ENCODE measurements at places on chromosomes 2 and 18.

DNA sequence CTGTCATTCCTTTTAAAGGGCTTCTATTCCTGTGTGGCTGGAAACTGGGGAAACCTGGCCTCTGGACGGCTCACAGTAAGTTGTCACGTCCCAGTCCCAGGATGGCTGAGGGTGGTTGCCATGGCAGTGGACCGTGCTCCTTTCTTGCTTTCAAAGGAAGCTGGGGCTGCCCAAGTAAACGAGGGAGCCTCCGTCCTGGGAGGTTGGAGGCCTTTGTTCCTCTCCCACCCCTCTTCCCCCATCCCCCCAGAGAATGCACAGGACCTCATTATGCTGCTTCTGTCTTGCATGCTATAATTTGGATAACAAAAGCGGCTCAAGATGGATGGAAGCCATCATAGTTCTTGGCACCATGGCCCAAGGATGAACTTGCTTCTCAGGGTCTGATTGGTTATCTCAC lies 325.5 kb upstream of the HS6ST1 start:
- DNase-seq, result no peak

DNA sequence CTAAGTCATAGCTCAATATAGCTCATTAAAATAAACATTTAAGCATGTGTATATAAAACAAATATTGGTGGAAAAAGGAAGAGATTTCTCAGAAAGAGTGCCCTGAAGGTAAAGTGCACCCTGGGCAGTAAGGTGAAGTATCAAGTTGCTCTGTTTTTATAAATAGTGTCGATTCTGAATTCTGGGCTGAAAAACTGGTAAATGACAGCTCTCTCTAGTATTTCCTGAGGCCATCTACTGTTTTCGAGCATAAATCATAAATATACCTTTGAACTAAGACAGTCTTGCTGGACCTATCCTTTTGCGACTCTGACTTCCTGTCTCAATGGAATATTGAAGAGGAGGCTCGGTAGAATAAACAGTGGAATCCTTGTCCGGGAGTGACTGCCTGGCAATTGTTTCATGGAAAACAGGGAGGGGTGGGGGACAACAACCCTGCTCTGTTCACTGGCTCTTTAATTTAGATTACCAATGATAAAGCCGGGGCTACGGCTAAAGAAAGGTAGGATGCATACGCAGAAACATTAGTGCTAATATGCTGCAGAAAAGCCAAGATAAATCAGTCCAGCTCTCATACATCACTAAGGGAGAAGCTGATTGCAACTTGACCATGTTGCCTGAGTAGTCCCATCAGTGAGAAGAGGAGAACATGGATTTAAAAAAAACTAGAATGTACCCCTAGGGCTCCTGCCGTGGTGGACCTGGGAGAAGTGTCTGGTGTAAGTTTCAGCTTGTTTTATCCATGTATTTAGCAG lies 124.1 kb downstream of the RAPGEF4 start:
- no peak for DNase-seq

DNA sequence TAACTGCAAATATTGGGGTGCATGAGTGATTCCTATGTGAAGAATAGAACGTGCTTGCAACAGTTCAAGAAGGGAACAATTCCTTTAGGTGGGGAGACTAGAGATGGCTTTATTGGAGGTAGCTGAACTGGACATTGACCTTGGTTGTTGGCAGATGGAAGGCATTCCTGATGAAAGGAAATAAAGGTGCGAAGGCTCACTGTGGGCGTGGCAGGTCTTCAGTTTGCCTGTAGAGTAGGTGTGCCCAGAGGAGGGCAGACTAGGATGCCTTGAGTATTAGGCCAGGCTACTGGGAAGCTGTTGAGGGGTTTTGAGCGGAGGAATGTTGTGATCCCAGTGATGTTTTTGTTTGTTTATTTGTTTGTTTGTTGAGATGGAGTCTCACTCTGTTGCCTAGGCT lies 2.8 kb downstream of the SPR start:
- DNase-seq, result no peak

- no peak for DNase-seq
Observed at GRCh38 chr2:67446491-67446911, 49.4 kb downstream of the ETAA1 start.

DNA sequence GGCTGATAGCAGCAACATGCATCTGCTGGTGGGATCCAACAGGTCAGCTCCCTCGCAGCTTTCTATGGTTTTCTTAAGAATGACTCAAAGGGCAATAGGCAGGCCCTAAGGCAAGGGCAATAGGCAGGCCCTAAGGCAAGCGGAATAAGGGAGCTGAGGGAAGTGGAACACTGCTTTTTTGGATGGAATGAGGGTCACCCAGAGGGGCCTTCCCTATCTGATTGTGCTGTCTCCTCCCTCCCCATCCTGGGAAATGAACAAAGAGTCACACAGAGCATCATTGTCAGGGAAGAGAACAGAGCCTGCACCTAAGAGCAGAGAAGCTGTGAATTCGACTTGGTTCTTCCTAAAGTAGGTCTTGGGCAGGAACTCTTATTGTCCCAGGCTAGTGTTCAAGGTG lies 43.3 kb upstream of the PTPRM start:
- DNase-seq, result no peak

- no peak for DNase-seq
Observed at GRCh38 chr18:3319894-3320454, 58.0 kb downstream of the MYL12B start.

DNA sequence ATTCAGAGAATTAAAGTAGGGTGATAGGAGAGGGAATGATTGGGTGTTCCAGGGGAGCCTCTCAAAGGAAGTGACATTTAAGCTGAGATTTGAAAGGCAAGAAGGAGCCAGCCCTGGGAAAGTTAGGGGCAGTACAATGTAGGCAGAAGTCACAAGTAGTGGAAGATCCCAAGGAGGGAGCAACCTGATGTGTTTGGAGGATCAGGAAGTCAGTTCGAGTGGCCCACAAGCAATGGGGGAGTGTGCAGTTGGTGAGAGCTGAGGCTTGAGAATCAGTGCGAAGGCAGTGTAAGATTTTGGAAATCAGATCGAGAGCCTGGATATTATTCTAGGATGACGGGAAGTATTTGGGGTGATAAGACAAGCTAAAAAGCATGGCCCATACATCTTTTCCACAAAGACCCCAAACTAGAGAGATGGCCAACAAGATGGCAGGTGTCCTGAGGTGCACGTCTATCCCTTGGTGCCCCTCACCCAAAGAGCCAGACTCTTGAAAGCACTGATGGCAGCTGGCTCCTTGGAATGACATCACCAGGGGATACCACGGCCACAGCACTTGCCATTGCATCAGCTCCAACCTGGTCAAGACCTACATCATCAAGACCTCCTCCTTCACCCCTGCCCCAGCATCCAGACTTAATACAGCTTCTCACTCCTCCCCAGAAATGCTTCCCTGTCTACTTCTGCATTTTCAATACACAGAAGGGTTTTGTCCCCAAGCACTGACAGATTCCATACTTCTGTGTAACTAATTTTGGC lies 127.3 kb downstream of the BCL2 start:
- DNase-seq, result no peak

GRCh38 chr18:59961070-59961469 lies 61.3 kb downstream of the PMAIP1 start:
- DNase-seq, result no peak

DNA sequence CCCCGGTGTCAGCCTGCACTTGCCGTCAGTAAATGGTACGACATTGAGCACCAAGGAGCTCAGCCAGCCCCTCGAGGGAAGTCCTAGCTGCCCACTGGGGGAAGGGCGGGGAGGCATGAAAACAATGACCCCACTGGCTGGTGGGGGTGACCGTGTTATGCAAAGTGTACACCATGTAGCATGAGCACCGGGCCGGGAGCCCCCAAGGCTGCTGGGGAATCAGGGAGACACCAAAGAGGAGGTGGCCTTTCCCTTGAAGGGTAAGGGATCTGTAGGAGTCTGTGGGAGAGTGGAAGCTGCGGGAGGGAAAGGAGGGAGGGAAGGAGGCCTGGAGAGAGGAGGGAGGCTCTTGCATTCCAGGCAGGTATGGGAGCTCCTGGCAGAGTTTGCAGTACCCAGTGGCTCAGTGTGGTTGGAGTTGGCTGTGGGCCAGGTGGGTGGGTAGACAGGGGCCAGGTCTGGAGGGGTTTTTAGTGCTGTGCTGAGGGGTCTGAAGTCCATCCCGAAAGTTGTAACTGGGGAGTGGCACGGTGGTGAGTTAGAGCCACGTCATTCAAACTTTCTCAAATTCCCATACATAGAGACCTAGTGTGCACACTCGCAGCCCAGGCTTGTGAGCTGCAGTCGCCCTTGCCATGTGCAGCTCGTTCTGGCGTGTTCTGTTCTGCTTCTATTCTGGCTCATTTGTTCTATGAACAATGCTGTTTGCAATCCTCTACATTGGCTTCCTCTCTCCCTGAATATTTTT lies 22.4 kb downstream of the RRM2 start:
- DNase-seq, result no peak

GRCh38 chr2:55311444-55311870 lies 42.4 kb upstream of the MTIF2 start:
- DNase-seq, result no peak

DNA sequence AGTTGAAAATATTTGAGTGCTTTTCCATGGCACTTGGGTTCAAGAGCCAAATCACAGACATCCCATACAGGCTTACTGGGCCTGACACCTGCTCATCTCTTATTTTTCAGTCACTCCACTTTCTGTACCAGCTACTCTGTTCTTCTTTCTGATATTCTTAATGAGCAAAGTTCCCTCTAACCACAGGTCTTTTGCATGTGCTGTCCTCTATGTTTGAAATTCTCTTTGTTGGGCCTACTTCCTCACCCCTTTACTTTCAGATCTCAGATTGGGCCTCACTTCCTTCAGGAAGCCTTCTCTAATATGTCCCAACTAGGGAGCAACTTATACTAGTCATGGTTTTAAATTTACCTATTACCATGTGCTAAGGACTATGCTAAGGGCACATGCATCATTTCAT lies 81.8 kb upstream of the RBMS1 start:
- no peak for DNase-seq

DNA sequence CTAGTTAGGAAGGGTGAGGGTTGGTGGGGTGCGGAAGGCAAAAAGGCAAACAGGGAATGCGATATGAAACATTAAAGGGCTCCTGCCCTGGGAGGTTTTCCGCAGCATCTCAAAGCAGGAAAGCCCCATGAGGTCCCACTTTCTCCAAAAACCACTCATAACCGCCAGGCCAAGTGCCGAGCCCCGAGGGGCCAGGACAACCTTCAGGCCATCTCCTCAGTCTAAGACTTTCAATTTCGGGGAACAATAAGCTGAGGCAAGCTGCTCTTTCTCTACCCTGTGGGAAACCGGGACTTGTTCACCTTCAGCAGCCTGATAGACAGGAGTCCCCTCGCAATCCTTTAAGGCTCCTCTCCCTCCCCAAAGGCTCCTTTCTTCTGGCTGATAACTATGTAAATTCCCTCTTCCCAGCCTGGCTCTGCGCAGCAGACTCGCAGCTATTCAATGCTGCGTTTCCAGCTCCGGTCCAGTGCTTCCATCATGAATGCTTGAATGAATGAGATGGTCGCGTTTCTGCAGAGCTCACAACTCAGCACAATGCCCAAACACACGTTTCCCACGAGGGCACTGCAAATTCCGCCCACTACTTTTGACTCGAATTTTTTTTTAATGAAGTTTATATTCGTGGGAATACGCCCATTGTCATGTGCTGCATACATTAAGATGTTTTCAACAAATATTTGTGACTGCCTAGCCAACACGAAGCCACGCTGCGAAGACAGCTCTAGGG lies 1.4 kb downstream of the LAMA1 start:
- DNase-seq, result no peak

DNA sequence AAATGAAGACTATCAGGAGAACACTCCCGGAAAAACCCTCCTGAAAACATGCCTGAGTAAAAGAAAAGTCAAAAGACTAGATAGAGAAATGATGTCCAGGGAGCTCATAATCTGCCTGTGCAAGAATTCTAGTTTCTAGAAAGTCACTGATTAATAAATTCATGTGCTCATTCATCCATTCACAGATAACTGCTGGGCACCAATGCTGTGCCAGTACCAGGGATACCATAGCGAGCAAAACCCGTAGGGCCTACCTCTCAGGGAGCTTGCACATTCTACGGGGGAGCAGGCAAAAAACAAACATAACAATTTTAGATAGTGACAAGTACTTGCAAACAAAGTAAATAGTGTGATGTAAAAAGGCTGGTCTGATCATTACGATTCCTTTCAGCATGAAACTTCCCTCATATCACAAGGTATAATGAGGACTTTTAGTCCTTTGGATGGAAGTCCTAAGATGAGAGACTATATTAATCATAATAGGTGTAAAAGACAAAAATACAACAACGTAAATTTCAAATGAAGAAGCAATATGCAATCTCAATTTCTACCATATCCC lies 289.9 kb downstream of the AFF3 start:
- no peak for DNase-seq

DNA sequence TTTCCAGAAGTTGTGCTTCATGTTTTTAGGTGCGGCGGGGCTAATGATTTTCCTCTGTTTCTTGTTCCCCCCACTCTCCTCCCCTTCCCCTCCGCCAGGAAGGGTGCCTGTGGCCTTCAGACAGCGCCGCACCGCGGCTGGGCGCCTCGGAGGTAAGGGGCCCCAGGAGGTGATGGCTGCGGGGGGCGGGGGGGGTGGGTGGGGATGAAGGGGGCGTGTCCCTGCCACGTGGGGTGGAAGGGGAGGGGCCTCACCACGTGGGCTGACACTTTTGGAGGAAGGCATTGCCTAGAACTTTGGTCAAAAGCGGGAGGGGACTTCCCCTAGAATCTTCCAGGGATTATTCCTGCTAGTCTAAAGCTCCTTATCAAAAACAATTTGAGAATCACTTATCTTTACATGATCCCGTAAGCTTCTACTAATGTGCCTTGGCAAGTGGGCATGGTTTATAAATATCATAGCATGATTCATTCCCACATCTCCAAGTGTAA lies 83.1 kb downstream of the FAM210A start:
- no peak for DNase-seq

- no peak for DNase-seq
Observed at GRCh38 chr18:78396756-78397155, 582.9 kb upstream of the SALL3 start.

- peak; percentile 79 for DNase-seq
Observed at GRCh38 chr2:64975232-64975821, 13.9 kb upstream of the SLC1A4 start.

DNA sequence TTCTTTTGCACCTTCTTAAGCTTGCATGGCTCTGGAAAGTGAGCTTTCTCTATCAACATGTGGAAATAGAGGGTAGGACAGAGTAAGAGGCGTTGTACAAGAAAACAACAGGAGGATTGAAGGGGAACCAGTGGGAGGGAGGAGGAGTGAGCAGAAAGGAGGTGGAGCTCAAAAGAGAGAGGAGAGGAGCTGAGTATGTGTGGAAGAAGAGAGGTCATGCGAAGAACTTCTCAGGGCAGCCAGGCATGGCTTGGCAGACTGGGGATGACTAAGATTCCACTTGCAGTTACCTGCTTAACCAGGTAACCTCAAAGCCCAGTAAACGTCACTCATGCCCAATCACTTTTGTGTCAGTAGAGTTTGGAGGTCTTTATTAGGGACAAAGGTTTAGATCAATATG lies 105.1 kb downstream of the BCL2L11 start:
- DNase-seq, result no peak

GRCh38 chr2:190574169-190574568 lies 39.6 kb upstream of the NEMP2 start:
- no peak for DNase-seq

GRCh38 chr2:209990838-209991237 lies 11.6 kb upstream of the RPE start:
- no peak for DNase-seq

GRCh38 chr2:232779465-232779864 lies 3.1 kb upstream of the KCNJ13 start:
- no peak for DNase-seq

All from T1000 (cell line).